Stimulated activated CD4-positive, alpha-beta T cell treated with anti-CD3 and anti-CD28 coated beads, Interleukin-15, amount 100 ng/mL, for 1 hour (primary cell): ENCODE measurements at places on chromosomes 5 and 9.

DNA sequence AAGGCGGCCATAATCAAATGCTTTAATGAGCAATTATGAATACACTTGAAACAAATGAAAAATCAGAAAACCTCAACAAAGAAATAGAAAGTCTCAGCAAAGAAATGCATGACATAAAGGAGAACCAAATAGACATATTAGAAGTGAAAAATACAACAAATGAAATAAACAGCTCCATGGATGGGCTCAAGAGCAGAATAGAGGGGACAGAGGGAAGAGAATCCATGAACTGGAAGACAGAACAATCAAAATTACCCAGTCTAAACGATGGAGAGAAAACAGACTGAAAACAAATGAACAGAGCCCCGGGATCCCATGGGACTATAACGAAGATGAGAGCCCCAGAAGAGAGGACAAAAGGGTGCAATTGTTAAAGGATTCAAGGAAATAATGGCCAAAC lies 6.6 kb upstream of the WWC1 start:
- DNase-seq = no peak

GRCh38 chr5:31328040-31328733 lies 134.7 kb downstream of the CDH6 start:
- DNase-seq = no peak

GRCh38 chr5:133124891-133125290 lies 73.1 kb downstream of the HSPA4 start:
- no peak for DNase-seq

- DNase-seq = no peak
These were observed 180.8 kb downstream of the CARTPT start for GRCh38 chr5:71899865-71900342.

- no peak for DNase-seq
These were observed 189.6 kb downstream of the HSPA4 start for GRCh38 chr5:133241179-133242092.

DNA sequence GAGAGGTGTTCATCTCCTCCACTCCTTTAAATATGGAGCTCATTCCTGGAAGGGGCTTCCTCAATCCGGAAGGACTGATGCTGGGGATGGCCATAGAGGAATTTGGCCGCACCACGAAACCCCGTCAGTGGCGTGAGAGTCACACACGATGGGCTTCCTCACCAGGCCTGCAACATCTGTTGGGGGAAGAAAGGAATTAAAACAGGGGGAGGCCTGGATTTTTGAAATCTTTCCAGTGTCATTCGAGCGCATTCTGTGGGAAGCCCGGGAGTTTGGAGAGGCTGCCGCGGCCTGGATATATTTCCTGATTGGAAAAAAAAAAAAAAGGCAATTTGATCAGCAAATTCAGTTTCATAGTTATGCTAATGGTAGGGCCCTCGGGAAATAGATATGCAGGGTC lies 76.3 kb upstream of the ORM1 start:
- no peak for DNase-seq

DNA sequence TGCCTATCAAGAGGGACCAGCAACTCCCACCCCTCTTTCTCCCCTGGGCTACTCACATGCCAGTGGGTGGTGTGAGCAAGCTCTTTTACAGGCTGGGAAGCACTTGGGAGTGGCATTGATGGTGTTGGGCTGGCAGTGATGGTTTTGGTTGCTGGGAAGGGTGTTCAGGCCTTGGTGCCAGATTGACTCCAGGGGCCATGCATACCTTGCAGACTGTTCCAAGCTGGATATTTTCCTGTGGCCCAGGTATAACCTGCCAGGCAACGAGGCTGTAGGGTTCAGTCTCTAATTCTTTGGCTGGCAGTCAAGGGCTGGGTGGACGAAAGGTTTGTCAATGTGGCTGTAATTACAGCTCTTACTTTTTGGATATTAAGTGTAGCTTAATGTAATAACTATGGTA lies 177.3 kb downstream of the MACROH2A1 start:
- no peak for DNase-seq

DNA sequence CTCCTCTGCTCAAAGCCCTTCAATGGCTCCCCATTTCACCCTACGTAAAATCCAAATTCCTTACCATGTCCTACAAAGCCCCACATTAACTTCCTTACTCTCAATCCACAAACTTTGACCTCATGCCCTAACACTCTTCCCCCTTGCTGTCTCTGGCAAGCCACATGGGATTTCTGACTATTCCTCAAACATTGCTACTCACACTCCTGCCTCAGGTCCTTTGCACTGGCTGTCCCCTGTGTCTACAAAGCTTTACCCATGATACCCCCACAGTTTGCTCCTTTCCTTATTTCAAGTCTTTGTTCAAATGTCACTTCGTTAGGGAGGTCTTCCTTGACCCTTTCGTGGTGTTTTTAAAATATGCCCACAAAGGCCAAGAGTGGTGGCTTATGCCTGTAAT lies 40.4 kb upstream of the MATR3 start:
- DNase-seq = no peak

GRCh38 chr9:1535051-1535450 lies 480.1 kb upstream of the SMARCA2 start:
- no peak for DNase-seq

- DNase-seq = peak; percentile 1
These were observed at the start of gene DMRTA1 for GRCh38 chr9:22446589-22446949. Gene DMRTA1 (plus strand): TSS chr9:22446824. CDS start chr9:22447066, 242 bp downstream.

DNA sequence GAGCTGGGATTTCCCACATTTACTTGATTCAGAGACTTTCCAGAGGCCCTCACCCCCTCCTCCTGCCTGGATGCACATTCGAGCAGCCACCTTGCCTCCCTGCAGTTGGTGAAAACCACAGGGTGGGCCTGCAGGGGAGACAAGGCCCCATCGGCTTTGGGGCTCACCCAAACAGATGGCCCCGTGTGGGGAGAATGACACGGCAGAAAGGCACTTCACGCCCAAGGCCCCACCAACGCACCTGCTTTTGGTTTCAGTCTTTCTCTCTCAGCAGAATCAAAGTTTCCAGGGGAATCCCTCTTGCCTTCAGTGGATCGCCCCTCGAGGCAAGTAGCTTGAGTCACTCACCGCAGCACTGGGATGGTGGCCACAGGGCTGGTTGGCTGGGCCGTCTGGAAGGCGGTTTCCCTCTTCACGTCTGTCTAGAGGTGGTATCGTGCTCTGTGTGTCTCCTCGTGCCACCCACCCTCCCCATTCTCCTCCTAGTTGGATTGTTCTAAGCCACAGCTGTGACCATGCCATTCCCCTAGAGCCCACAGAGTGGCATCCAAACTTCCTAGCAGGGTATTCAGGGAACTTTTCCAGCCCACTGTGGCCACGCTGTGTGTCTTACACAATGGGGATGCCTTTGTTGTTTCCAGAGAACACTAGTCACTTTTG lies 31.8 kb downstream of the SEC61B start:
- no peak for DNase-seq

DNA sequence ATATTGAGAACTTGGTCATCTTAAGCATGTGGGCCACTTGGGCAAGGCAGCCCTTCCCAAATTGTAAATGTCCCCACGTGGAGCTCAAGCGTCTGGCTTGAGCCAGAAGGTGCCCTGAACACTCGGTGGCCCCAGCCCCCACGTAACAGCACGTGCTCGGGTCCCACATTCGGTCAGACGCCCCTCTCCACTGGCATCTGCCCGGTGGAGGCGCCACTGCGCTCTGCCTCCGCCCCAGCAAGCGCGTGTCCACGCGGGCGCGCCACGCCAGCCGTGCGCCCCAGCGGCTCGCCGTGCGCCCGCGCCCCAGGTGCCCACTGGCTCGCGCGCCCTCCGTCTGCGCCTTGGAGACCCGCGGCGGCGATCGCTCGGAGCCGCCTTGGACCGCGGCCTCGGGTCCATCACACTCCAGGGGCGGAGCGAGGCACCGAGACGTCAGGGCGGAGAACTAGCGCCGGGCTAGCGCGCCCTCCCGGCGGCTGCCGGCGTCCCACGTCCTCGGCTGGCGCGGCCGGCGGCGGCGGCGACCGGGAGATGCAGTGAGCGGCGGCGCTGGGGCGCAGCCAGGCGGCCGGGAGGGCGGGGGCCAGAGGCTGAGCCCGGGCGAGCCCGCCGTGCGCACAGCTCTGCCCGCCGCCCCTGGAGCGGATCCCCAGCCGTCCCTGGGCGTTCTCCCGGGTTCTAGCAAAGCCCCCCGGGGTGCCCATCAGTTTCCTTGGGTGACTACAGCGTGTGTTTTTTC lies at the start of gene PALM2AKAP2:
Gene PALM2AKAP2 (plus strand): TSS at position 488 of the 742 bp plus-strand sequence. CDS start 291 bp downstream, outside the sequence.
- DNase-seq = no peak

DNA sequence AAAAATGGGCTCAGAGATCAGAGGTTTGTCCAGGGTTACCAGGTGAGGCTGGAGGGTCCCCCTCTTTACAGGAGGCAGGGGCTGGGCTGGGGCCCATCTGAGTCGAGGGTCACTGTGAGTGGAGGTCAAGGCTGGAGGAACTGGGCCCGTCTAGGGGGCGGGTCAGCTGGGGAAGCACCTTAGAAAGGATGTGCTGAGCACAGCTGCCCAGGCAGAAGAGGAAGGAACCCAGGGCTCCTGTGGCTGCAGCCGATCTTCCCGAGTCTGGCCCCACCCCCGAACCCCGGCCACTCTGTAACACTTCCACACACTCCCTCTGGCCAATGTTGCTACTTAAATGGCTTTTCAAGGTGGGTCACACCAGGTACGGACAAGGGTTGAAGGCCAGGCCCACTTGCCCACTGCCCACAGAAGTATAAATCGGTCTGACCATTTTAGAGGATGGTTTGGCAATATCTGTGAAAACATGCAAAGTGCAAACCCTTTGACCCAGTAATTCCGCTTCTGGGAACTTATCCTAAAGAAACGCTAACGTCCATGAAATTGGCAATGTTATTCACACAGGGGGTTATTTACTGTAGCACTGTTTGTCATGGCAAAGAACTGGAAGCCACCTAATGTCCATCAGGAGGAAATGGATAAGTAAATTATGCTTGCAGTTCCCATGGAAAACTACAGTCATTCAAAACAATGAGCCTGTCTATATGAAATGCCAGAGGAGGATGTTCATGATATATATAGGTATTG lies 30.5 kb upstream of the EEIG1 start:
- no peak for DNase-seq

DNA sequence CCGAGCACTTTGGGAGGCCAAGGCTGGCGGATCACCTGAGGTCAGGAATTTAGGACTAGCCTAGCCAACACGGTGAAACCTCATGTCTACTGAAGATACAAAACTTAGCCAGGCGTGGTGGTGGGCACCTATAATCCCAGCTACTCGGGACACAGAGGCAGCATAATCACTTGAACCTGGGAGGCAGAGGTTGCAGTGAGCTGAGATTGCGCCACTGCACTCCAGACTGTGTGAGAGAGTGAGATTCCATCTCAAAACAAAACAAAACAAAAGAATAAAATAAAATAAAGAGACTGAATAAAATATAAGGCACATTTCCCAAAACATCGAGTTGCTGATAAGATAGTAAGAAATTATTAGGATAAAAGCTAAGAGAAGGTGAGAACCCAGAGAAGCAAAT lies 32.3 kb upstream of the GLDC start:
- no peak for DNase-seq

DNA sequence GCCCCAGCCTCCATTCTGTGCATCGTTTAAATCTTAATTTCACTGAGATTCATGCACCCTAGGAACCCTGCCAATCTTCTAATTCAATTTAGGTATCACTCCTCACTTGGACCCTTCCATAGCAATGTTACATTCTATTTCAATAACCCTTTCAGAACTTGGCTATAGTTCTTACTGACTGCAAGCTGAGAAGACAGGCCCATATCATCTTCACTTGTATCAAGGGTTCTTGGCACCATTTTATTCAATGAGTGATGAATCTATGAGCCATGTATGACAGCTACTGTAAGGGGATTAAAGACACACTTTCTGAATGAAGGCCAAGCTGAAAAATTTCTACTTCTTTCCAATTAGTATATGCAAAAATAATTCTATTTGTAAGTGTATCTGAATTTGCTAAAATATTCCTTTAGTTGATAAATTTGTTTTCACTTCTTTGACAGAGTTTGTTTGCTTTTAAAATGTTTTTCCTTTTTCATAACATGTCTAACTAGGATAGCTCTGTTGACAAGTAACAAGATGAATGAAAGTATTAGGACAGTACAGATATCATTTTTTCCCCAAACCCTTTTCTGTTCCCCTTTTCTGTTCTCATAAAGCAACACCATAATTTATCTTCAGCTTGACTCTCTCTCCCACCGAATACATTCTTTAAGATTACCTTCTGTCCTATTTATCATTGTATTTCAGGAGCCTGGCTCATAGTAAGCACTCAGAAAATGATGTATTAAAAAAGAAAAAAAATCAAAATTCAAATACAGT lies 9.6 kb downstream of the ITGA2 start:
- DNase-seq = no peak

- DNase-seq = no peak
These were observed 39.2 kb downstream of the OLFM1 start for GRCh38 chr9:135126451-135127187.

GRCh38 chr5:113017881-113018635 lies 41.5 kb downstream of the DCP2 start:
- DNase-seq = no peak

DNA sequence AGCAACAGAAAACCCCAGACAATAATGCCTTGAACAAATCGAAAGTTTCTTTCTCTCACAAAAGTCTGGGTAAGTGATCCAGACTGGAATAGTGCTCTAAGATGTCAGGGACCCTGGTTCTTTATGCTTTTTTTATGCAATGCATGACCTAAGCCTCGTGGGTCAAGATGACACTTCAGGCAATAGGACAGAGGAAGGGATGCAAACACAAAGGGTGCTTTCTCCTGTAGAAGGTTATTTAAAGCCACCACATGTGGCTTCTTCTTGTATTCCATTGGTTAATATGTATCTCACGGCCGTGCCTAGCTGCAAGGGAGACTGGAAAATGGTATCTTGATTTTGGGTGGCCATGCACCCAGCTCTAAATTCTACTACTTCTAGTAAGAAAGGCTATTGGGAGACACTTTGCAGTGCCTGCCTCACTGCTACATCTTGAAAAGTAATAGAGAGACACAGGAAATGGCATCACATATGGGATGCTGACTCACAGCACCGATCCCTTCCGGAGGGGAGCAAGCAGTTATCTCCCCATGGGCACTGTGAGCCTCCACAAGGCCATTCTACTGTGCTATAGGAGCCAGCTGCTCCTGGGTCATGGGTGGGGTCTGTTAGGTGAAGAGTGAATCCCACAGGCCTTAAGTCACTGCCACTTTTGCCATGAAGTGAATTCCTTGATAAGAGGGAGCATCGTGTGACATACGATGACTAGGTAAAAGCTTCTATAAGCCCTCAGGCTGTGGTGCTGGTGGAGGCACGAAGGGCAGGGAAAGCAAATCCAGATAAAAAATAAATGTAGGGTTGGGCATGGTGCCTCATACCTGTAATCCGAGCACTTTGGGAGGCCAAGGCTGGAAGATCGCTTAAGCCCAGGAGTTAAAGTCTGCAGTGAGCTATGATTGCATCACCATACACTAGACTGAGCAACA lies 32.5 kb upstream of the RAB14 start:
- no peak for DNase-seq

DNA sequence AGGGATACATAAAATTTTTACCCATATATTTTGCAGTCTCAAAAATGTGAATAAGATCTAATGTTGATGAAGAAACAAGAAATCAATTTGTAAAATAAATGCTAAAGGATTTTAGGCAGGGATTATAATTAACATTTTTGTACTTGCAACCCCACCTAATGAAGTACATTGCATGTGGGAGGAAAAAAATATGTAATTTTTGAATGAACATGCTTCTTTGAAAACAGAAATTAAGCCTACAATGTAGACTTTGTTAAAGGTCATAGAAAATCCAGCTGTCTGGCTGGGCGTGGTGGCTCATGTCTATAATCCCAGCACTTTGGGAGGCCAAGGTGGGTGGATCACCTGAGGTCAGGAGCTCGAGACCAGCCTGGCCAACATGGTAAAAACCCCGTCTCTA lies 15.6 kb downstream of the SLC27A6 start:
- DNase-seq = no peak

GRCh38 chr5:139744471-139745131 lies 51.0 kb upstream of the PSD2 start:
- DNase-seq = no peak

GRCh38 chr9:6215562-6215961 lies at the start of gene IL33:
Gene IL33 (plus strand): TSS chr9:6215807. CDS start chr9:6241695, 25,888 bp downstream.
- no peak for DNase-seq
